Common myeloid progenitor, CD34-positive (primary cell): ENCODE measurements at places on chromosomes 13 and 19.

- no peak for DNase-seq
These were observed 7.5 kb upstream of the MIER2 start for GRCh38 chr19:351976-352625.

- DNase-seq: no peak
These were observed 34.4 kb upstream of the PSPC1 start for GRCh38 chr13:19817106-19817505.

DNA sequence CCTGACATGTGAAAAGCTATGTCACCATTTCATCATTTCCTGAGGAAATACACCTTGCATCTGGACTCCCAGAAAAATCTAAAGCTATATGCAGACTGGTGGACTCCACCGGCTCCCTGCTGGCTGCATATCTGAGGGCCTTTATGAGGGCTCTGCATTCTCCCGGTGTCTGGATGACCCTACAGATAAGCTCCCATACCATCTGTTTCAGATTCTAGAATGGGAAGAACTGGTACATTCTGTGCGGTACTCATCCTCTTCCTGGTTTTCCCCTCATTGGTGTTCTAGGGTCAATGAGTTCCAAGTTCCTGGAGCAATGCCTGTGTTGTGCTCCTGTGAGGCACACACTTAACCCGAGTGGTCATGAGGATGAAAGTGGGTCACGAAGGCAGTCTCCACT, 60.4 kb downstream of the COL4A1 start:
- DNase-seq: no peak

DNA sequence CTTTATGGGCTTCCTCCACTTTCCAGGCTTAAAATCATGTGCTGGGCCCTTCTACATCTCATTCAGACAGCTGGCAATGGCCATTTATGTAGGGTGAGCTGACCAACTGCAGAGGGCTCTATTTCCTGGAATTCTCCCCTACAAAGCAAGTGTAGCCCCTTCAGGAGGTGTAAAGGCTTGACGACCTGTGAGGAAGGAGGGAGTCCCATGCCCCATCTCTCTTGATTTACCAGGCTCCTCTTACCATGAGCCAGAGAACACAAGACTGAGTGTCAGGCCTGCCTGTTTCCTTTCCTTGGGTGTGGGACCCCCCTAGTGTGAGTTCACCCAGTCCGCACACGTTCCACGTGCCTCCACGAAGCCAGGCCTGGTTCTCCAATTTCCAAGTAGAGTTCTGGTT, 16.6 kb downstream of the ZNF536 start:
- DNase-seq: no peak

DNA sequence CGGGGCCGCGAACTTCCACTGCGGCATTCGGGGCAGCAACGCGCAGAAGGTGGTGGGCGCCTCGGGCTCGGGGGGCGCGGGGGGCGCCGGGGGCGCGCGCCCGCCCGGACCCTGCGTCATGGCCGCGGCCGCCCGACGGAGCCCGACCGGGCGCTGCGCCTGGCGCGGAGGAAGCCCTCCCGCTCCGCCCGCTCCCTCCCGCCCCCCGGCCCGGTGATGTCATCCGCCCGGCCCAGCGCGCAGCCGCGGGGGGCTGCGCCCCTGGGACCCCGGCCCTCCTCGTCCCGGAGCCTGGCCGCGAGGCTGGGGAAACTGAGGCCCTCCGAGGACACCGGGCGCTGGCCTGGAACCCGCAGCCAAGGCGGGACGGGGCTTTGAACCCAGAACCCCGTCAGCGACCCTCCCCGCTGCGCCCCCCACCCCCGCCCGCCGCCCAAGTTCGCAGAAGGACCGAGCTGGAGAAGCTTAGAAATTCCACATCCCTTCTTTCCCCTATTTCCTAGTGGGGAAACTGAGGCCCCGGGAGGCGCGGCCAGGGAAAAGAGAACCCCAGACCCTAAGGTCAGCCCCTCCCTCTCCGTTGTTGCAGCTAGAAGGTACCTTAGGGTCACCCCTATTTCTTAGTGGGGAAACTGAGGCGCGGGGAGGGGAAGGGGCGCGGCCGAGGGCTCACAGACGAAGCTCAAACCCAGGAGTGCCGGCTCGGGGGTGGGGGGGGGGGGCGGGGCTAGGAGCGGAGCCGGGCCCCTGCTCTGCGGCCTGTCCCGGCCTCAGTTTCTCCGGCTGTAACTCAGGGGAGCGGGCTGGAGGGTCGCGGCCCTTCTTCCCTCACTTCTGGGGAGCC, at the start of gene SHC2:
Gene SHC2, minus strand, starts transcription at position 157 of the 844 bp plus-strand sequence. Its CDS starts 37 bp downstream, at position 120.
- peak; percentile 45 for DNase-seq

- DNase-seq: no peak
These were observed 12.8 kb downstream of the ZNF254 start for GRCh38 chr19:24099829-24100228.
